ENCODE measurements at places on chromosomes 1 and 21.
A peak's percentile ranks its signal among the peaks of the same experiment; 100 is the strongest.

DNA sequence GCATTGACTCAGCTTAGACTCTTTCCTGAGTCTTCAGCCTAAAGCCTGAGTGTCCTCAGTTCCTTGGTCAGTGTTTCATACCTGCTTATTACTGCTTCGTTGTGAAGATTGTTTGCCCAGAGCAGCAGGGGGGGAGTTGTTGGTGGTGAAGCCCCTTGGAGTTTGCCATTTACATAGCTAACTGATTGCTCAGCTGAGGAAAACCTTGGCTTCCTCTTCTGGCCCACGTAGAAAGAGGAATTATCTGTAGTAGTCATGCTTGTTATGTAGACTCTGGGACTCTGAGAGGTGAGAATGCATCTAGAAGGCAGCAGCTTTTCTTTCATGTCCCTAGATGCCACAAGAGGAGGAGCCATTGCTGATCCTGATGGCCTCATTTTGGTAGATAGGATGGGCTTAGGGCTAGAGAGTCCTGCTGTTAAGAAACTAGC lies 125.9 kb downstream of the MAST2 start:
- DNase-seq: no peak

DNA sequence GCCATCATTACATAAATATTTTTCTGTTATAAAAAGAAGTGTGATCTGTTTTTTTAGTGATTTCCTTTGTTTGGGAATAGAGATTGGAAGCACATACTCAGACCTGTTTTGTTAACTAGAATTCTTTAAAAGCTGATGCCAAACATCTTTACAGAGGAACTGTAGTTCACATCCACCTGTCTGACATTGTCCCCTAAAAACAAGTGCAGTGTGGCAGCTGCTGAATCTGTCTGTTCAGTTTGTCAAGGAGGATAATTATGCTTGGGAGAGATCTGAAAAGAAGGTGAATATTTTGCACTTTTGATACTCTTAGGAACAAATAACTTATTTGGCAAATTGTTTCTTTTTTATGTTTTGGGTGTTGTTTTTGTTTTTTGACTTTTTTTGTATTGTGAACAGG lies 13.6 kb downstream of the AGMAT start:
- no peak for DNase-seq

DNA sequence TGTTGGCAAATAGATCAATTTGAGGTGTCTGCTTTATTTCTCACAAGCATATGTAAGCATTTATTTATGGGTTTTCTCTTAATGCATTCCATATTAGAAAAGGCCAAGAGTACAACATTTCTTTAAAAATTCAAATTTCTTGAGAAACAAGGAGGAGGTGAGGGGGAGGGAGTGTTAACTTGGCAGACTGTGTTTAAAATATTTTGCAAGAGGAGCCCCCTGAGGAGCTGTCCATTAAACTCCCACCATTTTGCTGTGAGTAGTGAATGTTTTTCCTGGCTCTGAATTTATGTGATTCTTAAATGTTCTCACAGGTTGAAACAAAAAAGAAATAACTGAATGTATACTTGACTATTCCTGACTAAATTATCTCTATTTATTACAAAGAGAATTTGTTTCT lies 363.8 kb downstream of the PTPRC start:
- peak; percentile 63 for DNase-seq

DNA sequence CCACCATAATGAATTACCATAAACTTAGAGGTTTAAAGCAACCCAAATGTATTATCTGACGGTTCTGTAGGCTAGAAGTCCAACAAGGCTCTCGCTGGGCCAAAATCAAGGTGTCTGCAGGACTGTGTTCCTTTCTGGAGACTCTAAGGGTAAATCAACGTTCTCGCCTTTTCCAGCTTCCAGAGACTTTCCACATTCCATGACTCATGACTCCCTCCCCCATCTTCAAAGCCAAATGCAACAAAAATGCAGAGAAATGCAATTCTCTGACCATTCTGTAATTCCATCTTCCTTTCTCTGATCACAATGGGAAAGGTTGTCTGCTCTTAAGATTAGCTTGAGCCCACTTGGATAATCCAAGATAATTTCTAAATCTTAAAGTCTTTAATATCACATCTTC lies 287.1 kb downstream of the LTN1 start:
- DNase-seq: no peak

DNA sequence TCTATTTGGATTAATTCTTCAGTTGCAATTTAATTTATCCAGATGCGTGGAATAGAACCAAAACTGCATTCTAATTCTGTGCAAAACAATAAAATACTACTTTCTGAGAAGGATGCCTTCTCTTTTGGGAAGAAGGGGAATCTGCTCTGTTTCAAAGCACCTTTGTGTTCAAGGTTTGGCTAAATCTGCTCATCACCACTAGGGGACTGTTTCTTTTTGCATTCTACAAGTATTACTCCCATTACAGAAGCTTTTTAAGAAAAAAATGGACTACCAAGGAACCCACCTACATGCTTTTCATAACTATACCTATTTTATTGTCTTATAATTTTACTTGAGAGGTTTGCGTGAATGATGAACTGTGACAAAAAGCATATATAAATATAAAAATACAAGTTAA lies 18.2 kb downstream of the MRPS6 start:
- DNase-seq: no peak

DNA sequence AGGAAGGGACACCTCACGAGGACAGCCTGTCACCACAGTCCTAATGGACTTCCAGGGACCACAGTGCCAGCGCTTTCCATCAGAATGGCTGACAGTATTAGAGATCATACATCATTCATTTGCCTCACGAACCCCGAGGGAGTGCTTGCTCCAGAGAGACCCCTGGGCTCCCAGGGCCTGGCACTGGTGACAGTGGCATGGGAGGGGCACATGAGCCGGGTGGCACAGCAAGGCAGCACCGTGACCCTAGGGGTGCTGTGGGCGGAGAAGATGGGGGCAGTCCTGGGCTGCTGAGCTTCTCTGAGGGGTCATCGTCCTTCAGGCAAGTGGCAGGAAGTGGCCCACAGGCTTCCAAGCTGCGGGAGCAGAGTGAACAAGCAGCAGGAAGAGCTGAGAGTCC lies 16.4 kb upstream of the TSPEAR start:
- DNase-seq: no peak

DNA sequence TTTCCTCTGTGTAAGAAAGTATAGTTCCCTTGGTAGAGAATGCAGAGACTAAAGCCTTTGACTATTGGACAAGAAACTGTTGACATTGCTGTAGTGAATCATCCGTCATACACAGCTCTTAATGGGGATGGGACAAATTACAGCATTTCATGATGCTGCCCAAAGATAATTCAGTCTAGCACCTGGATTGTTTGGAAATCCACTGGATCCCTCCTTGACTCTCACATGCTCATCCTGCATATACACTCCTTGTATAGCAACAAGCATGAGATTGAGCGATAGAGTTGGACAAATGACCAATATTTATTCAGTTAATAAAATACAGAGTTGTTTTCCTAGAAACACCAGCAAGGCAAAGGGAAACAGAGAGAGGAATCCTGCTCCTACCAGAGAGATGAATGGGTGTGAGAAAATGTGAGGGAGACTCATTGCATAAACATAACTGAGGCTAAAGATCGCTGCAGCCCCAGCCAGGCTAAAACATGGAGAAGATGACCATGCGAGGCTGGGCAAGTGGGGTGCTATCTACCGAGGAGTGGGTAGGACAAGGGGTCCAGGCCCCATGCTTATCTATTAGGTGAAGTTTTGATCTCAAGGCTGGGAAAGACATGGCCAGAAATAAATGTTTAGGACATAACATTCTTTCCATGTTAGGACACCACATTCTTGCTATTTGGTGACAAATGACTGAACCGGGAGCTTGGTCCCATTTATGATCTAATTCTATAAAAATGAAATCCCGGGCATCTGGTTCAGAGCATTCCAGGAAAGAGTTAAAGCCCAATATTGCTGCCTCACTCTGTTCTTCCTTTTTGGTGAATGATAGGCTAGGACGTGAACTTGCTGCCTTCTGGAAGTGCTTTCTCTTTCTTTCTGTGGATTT lies 153.2 kb downstream of the TGFB2 start:
- peak; percentile 67 for DNase-seq
